ENCODE measurements at places on chromosomes 7 and 10.
A peak's percentile ranks its signal among the peaks of the same experiment; 100 is the strongest.

- H3K4me3 ChIP-seq = peak within 1 kb of the TSS; percentile 75
- peak; percentile 54 for DNase-seq
- no peaks in the 10 kb centered on the region for H3K36me3 ChIP-seq
- peaks cover 20% of the 10 kb centered on the region for H3K4me1 ChIP-seq
- H3K27me3 ChIP-seq = peaks cover 63% of the 10 kb centered on the region
- peak within 1 kb of the TSS; percentile 80 for H3K27ac ChIP-seq
Measured at GRCh38 chr10:71964098-71964742, at the start of gene CHST3. Gene CHST3, plus strand, starts transcription at chr10:71964395. Its CDS starts 41,448 bp downstream, at chr10:72005843.

DNA sequence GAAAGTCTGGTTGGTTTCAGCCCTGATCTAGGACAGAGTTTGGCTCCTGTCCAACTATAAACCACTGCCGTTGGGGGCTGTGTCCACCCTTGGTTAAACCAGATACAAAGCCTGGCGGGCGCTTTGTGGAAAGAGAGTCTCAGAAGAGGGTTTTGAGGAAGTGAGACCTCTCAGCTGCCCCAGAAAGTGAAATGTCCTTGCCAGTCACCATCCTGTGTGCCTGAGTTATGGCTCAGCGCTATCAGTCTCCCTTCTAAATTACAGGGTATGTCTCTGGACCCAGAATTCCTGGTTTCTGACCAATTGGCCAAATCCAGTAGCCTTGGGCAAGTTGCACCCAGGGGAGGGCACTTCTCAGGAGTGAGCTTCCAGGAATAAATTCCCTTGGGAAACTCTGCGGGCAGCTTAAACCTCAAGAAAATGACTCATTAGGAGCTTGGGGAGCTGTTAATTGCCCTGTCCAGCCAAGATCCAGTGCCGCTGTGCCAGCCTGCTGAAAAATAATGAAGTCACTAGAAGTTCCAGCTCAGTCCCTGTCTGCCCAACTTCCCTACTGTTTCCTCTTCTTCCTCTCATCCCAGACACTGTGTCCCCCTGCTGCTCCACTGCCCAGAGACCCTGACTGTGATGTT is 66.7 kb upstream of the PDZD8 start:
- peaks cover 51% of the 10 kb centered on the region for H3K27me3 ChIP-seq
- H3K27ac ChIP-seq = no peak overlapping the region
- H3K36me3 ChIP-seq = no peaks in the 10 kb centered on the region

DNA sequence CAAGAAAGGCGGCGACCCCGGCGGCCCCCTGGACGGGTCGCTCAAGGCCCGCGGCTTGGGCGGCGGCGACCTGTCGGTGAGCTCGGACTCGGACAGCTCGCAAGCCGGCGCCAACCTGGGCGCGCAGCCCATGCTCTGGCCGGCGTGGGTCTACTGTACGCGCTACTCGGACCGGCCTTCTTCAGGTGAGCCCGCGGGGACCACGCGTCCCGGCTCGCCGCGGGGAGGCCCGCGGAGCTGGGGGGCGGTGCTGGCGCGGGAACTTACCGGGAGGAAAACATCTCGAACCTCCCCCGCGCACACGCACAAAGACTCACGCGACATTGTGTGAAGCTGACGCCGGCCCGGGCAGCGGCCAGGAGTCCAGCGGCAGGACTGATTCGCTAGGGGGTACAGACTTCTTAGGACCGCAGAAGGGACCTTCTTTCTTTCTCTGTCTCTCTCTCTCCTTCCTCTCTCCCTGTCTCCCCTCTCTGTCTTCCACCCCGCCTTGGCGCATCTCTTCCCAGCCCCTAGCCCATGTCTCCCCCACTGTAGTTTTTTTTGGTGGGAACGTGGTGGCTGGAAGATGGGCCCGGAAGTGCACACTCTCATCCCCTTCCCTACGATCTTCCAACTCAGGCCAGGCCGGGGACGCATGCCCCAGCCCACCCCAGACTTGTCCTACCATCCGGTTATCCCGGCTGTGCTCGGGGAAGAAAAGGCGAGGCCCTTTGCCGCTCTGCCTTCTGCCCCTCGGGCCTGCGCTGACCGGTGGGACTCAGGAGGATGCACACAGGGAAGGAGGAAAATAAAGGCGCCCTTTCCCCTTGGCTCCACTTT is 1.2 kb downstream of the EN2 start:
- peak overlapping the region; percentile 81 for H3K27ac ChIP-seq
- H3K27me3 ChIP-seq = peaks cover 85% of the 10 kb centered on the region
- H3K36me3 ChIP-seq = no peaks in the 10 kb centered on the region

DNA sequence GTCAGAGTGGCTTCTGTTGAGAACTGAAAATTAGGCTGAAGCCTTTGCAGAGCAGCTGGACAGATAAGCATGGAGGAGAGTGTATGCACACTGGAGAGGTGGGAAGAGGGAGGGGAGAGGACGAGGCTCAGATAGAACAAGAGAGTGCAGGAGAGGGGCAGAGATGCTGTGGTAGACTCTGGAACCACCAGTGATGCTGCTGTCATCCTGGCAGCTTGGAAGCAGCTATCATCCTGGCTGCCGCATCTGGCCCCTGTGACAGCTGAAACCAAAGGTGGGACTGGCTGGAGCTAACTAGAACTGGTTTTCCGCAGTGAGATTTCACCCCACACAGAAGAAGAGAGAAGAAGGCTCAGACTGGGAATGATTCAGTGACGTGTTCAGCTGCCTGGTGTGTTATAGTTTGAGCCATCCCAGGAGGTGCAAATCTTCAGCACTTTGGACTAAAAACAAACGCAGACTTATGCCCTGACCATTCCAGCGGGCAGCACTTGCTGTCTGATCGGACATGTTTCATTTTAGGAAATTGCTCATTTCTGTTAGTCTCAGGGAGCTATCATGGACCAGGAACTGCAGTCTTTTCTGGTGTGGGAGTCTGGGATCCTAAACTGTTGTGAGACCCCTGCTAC is 38.4 kb downstream of the EEPD1 start:
- no peak overlapping the region for H3K27ac ChIP-seq
- no peaks in the 10 kb centered on the region for H3K36me3 ChIP-seq
- DNase-seq = no peak

GRCh38 chr10:71440506-71441035 is 43.9 kb downstream of the CDH23 start:
- H3K27me3 ChIP-seq = no peaks in the 10 kb centered on the region
- H3K4me3 ChIP-seq = no peak overlapping the region
- H3K4me1 ChIP-seq = no peaks in the 10 kb centered on the region
- H3K36me3 ChIP-seq = no peaks in the 10 kb centered on the region
- no peak for DNase-seq
- H3K27ac ChIP-seq = no peak overlapping the region

- H3K4me1 ChIP-seq = no peaks in the 10 kb centered on the region
- H3K4me3 ChIP-seq = no peak overlapping the region
- no peak overlapping the region for H3K27ac ChIP-seq
- DNase-seq = no peak
Measured at GRCh38 chr10:104281694-104282093, 12.7 kb downstream of the GSTO2 start.

GRCh38 chr7:28709748-28710147 is 248.4 kb downstream of the TRIL start:
- no peak overlapping the region for H3K4me3 ChIP-seq
- peaks cover under 1% of the 10 kb centered on the region for H3K27me3 ChIP-seq
- H3K36me3 ChIP-seq = no peaks in the 10 kb centered on the region

GRCh38 chr7:36875794-36876193 is 151.5 kb upstream of the AOAH start:
- peaks cover 98% of the 10 kb centered on the region for H3K36me3 ChIP-seq
- no peak overlapping the region for H3K27ac ChIP-seq
- no peak overlapping the region for H3K4me3 ChIP-seq
- peaks cover 21% of the 10 kb centered on the region for H3K4me1 ChIP-seq

GRCh38 chr10:124560377-124561105 is 98.9 kb downstream of the LHPP start:
- no peak for DNase-seq
- no peak overlapping the region for H3K4me3 ChIP-seq
- no peaks in the 10 kb centered on the region for H3K4me1 ChIP-seq
- H3K27ac ChIP-seq = no peak overlapping the region
- H3K36me3 ChIP-seq = no peaks in the 10 kb centered on the region

GRCh38 chr10:117980216-117980615 is 66.5 kb downstream of the RAB11FIP2 start:
- no peaks in the 10 kb centered on the region for H3K36me3 ChIP-seq
- peaks cover 9% of the 10 kb centered on the region for H3K27me3 ChIP-seq
- H3K4me1 ChIP-seq = no peaks in the 10 kb centered on the region
- DNase-seq = no peak
- no peak overlapping the region for H3K4me3 ChIP-seq
- no peak overlapping the region for H3K27ac ChIP-seq

GRCh38 chr7:5213286-5213645 is 23.2 kb downstream of the WIPI2 start:
- DNase-seq = peak; percentile 6
- H3K4me1 ChIP-seq = peaks cover 4% of the 10 kb centered on the region
- no peaks in the 10 kb centered on the region for H3K27me3 ChIP-seq
- H3K27ac ChIP-seq = no peak overlapping the region

DNA sequence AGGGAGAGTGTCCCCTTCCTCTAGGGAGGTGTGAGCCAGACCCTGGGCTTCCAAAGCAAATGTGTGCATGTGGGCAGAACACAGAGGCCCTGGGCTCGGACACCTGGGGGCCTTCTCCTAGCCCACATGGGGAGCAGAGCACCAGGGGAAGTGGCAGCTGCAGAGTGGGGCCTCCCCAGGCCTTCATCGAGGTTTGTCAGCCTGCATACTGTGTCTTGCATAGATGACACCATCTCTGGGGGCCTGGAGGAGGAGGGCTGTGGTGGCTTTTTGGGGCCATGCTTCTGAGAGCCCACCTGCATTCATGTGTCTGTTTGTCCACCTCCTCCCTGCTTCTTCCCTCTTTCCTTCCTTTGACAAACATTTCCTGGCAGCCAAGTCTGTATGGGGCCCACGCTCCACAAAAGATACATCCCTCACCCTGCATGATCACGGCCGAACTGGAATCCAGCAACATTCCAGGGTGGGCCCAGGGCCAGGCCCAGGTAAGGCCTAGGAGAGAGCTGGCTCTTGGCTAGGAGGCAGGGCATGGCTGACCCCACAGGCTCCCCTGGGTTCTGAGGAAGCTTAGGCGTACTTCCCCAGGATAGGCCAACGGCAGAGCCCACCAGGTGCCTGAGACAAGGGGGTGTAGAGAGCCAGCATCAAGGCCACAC is 79.2 kb downstream of the ZMIZ1 start:
- no peak overlapping the region for H3K4me3 ChIP-seq
- DNase-seq = no peak
- H3K4me1 ChIP-seq = peaks cover 59% of the 10 kb centered on the region
- H3K36me3 ChIP-seq = no peaks in the 10 kb centered on the region
- no peaks in the 10 kb centered on the region for H3K27me3 ChIP-seq

- no peak overlapping the region for H3K4me3 ChIP-seq
- peaks cover 23% of the 10 kb centered on the region for H3K36me3 ChIP-seq
- H3K27ac ChIP-seq = no peak overlapping the region
- H3K27me3 ChIP-seq = no peaks in the 10 kb centered on the region
- no peak for DNase-seq
Measured at GRCh38 chr10:72462261-72462660, 107.5 kb upstream of the DNAJB12 start.

GRCh38 chr10:23694921-23695824 is 256.3 kb downstream of the OTUD1 start:
- no peaks in the 10 kb centered on the region for H3K36me3 ChIP-seq
- peak; percentile 39 for DNase-seq
- H3K4me1 ChIP-seq = peaks cover 16% of the 10 kb centered on the region
- no peak overlapping the region for H3K27ac ChIP-seq
- H3K4me3 ChIP-seq = peak overlapping the region; percentile 62

DNA sequence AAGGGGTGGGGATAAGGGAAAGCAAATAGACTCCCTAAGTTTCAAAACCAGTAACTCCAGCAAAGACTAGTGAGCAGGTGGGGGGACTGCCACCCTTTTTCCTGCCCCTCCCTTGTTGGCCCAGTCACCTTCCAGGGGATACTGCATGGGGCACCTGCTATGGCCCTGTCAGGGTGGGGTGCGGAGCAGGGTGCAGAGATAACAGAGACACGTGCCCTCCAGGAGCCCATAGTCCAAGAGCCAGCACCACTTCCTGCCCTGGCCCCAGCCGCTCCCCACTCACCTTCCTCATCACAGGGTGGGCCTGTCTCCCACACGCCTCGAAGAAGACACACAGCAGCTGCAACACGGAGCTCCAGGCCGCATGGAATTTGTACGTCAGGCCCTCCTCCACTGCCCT is 20.6 kb downstream of the RRP12 start:
- H3K27me3 ChIP-seq = no peaks in the 10 kb centered on the region
- H3K4me3 ChIP-seq = no peak overlapping the region
- no peaks in the 10 kb centered on the region for H3K4me1 ChIP-seq
- DNase-seq = no peak
- peaks cover 92% of the 10 kb centered on the region for H3K36me3 ChIP-seq
- no peak overlapping the region for H3K27ac ChIP-seq

- no peak overlapping the region for H3K4me3 ChIP-seq
- H3K36me3 ChIP-seq = no peaks in the 10 kb centered on the region
- H3K4me1 ChIP-seq = peaks cover 24% of the 10 kb centered on the region
Measured at GRCh38 chr7:5429857-5430611, 6.4 kb upstream of the TNRC18 start.

GRCh38 chr10:101260764-101261481 is 31.7 kb upstream of the LBX1 start:
- no peaks in the 10 kb centered on the region for H3K4me1 ChIP-seq
- H3K27me3 ChIP-seq = peaks cover 55% of the 10 kb centered on the region
- DNase-seq = no peak

- H3K4me3 ChIP-seq = peak overlapping the region; percentile 70
- peaks cover 67% of the 10 kb centered on the region for H3K4me1 ChIP-seq
- H3K27me3 ChIP-seq = no peaks in the 10 kb centered on the region
- no peak for DNase-seq
- H3K27ac ChIP-seq = peak overlapping the region; percentile 98
- peaks cover 39% of the 10 kb centered on the region for H3K36me3 ChIP-seq
Measured at GRCh38 chr7:831596-832166, 595 bp upstream of the SUN1 start.

DNA sequence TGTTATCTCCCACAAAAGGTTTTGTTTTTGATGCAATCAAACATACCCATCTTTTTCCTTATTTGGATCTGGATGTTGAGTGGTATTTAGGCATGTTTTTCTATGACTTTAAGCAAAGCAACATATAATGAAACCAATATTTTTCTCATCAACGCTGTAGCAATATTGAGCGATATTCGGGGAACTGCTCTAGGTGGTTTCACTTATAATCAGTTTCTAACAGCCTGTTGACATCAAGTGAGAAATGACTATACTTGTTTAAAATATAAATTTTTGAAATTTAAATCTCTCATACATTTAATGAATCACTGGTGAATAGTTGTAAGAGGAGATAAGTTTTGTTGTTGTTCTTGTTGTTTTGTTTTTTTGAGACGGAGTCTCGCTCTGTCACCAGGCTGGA is 52.8 kb upstream of the CCAR1 start:
- H3K27me3 ChIP-seq = no peaks in the 10 kb centered on the region
- H3K36me3 ChIP-seq = peaks cover 17% of the 10 kb centered on the region
- no peak for DNase-seq
- no peak overlapping the region for H3K4me3 ChIP-seq
- H3K4me1 ChIP-seq = peaks cover 3% of the 10 kb centered on the region

DNA sequence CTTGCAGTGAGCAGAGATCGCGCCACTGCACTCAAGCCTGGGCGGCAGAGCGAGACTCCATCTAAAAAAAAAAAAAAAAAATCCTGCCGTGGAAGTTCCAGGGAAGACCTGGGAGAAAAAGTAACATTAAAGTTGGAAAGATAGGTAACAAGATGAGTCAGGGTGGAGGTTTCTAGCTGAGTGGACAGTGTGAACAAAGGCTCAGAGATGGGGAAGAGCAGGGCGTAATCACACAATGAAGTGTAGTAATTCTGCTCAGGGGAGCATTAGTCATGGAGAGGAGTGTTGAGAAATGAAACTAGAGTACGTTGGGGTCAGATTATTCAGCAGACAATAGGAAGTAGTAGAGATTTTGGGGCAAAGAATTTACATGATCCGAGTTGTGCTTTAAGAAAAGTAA is 21.6 kb upstream of the WASL start:
- H3K27me3 ChIP-seq = peaks cover 27% of the 10 kb centered on the region
- no peak for DNase-seq
- H3K27ac ChIP-seq = peak overlapping the region; percentile 16
- no peak overlapping the region for H3K4me3 ChIP-seq
- no peaks in the 10 kb centered on the region for H3K36me3 ChIP-seq
